ENCODE measurements at places on chromosomes 13 and 19. TPM values are rescaled to one million over a fixed set of nuclear protein-coding genes. Genes with fewer than 3 reads are reported as not detected.

GRCh38 chr13:113584205-113584869 lies at the start of gene TFDP1:
Gene TFDP1, plus strand, starts transcription at chr13:113584753. Its CDS starts 1,085 bp downstream, at chr13:113585838.
- peak; percentile 68 for DNase-seq

- DNase-seq: no peak
Observed at GRCh38 chr19:30407068-30407709, 35.0 kb downstream of the ZNF536 start.

DNA sequence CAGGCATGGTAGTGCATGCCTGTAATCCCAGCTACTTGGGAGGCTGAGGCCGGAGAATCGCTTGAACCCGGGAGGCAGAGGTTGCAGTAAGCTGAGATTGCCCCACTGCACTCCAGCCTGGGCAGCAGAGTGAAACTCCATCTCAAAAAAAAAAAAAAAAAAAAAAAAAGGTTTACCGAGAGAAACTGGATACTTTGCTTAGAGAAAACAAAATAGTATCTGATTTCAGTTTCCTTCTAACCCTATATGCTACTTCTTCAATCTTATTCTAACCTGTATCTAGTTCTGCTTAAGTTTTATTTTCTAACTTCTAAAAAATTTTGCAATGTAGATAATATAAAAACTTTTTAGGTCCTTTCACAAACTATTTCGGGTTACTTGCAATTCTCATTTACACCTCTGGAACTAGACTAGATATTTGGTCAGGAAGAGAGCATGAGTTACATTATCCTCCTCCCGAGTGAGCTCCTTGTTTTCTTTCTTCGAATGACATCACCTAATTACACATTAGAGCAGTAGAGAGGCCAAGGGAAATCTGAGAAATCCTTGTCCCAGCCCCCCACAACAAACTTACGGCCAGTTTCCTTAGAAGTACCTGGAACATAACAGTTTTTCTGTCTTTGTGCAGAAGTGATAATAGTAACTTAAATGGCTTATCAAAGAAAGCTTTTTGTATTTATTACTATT lies 128.9 kb downstream of the B3GLCT start:
- no peak for DNase-seq

DNA sequence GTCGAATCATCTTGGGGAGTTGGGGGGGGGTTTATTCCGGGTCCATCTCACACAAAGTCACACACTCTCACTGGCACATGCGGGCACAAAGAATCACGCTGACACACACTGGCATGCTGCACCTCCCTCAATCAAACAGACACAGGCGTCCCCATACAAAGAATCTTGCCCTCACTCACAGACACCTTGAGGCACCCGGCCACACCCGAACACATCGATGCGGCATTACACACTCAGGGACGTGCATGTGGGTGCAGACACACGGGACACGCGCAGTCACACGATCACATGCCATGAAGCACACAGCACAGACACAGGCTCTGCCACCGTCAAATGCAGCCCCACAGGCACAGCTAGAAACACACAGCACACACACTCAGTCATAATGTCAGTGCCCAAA lies 7.8 kb downstream of the NFIX start:
- no peak for DNase-seq

DNA sequence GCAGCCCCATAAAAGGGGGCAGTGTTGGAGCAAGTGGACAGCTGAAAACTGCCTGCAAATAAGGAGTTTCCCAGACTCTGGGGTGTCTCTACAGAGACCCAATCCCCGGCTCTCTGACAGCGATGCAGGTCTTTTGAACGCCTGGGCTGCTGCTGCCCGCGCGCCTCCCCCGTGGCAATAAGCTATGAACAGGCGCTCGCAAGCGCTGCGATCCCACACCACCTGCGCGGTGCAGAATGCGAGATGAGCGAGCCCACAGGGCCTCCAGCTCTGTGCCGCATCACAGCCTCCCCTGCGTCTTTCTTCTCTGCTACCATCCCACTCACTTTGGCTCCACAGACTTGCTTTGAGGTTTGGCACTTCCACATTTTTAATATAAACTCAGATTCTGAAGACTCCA lies 62.3 kb downstream of the KCTD15 start:
- DNase-seq: no peak

- DNase-seq: no peak
Observed at GRCh38 chr19:46180701-46181387, 32.8 kb downstream of the IGFL2 start.

GRCh38 chr19:29590278-29590677 lies 15.8 kb upstream of the POP4 start:
- DNase-seq: no peak

DNA sequence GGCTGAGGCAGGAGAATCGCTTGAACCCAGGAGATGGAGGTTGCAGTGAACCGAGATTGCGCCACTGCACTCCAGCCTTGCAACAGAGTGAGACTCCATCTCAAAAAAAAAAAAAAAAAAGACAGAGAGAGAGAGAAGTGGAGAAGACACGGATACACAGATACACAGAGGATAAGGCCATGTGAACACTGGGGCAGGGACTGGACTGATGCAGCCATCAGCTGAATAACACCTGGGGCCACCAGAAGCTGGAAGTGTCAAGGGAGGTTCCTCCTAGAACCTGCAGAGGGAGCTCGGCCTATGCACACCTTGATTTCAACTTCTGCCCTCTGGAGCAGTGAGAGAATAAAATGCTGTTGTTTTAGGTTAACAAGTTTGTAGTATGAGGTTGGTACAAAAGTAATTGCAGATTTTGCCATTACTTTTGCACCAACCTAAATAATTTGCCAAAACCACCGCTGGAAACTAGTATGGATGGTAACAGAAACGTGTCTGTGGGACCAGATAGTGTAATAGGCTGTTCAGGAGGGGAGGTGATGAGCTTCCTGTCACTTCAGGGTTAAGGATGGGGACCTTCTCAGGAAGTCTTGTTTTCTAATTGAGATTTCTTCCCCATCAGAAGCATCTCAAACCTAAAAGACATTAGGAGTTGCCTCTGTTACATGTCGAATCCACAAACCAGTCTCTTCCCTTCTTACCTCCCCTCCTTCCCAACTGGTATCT lies 36.4 kb upstream of the IGSF23 start:
- peak; percentile 60 for DNase-seq

DNA sequence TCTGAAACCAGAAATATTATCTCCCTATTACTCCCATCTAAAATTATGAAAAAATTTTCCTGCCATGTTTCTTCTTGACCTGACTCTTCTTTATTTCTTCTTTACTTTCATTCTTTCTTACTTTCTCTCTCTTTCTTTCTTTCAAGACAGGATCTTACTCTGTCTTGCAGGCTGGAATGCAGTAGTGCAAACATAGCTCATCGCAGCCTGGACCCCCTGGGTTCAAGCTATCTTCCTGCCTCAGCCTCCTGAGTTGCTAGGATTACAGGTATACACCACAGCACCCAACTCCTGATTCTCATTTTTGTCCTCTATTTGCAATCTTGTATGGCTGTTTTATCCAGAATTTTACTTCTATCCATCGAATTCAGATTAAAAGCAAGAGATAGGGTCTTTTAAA lies 631.1 kb downstream of the TBC1D4 start:
- no peak for DNase-seq

- no peak for DNase-seq
Observed at GRCh38 chr13:39281539-39282150, 243.4 kb downstream of the NHLRC3 start.

Gene ZNF724
- total RNA-seq: 1.3 TPM

Gene ATP4A
- total RNA-seq: 8.2 TPM

- no peak for DNase-seq
Observed at GRCh38 chr19:16516923-16517610, 20.9 kb downstream of the C19orf44 start.

DNA sequence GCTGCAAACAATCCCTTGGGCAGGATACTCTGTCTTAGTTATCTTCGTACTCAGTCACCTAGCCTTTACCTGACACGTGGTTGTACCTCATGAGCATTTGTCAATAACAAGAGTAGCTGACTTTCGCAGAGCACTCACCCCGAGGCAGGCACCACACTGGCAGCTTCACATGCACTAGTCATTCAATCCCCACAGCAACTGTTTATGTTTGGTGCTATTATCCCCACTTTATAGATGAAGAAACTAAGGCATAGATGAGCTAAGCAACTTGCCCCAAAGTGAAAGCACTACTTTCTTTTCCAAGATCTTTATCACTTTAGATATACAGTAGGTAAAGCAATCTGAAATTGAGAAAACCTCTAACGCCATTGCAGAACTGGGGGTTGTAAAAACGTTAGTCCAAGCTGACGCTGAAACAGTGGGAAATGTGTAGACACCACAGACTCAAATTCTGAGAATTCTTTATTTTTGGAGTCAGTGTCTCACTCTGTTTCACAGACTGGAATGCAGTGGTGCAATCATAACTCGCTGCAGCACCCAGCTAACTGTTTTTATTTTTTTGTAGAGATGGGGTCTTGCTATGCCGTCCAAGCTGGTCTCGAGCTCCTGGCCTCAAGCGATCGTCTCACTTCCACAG lies 446.0 kb downstream of the FOXO1 start:
- no peak for DNase-seq

GRCh38 chr13:23849670-23850069 lies 39.5 kb downstream of the MIPEP start:
- DNase-seq: no peak

DNA sequence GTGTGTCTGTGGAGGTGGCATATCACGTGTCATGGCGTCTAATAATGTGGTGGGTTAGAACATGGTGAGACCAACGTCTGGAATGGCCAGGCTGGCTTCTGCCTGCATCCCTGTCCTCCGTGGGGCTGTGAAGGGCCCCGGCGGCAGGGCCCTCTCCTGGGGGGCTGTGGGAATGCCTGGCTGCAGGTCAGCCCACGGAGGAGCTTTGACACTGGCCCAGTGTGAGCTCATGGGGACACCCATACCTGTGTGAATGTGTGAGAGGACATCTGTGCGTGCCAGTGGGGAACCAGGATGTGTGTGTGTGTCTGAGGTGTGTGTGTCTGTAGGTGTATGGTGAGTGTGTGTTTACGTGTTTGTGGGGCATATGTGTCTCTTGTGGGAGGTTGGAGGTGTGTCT lies 300.1 kb downstream of the TEX29 start:
- DNase-seq: no peak

DNA sequence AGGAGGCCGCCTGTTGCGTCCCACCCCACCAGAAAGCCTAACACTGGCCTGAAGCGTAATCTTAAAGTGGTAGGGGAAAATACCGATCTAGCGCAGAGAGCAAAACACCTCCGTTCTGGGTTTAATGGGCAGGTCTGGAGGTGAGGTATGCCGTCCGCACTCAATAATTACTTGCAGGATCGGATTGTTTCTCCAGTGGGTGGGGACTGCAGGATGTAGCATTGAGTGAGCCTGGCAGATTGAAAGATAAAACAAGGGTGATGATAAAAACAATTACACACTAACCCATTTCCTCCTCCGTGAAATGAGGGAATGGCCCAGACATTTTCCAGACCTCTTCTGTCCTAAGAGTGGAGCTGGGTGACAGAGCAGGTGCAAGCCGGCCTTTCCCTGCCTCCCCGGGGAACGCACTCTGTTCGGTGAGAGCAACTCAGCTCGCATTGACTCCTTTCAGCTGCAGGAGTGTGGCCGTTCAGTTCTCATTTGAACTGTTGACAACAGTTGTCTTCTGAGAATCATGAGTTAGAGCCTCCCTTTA lies 110.2 kb upstream of the DOCK9 start:
- peak; percentile 17 for DNase-seq

Gene PRX
- total RNA-seq: 5.7 TPM

- DNase-seq: no peak
Observed at GRCh38 chr13:33466262-33466661, 180.7 kb upstream of the STARD13 start.

- no peak for DNase-seq
Observed at GRCh38 chr13:80055847-80056246, 285.1 kb downstream of the SPRY2 start.

Gene ZNF667
- total RNA-seq: 2.0 TPM

GRCh38 chr13:43650882-43651281 lies 135.9 kb downstream of the ENOX1 start:
- DNase-seq: no peak

Gene B3GNT8
- total RNA-seq: 3.6 TPM

DNA sequence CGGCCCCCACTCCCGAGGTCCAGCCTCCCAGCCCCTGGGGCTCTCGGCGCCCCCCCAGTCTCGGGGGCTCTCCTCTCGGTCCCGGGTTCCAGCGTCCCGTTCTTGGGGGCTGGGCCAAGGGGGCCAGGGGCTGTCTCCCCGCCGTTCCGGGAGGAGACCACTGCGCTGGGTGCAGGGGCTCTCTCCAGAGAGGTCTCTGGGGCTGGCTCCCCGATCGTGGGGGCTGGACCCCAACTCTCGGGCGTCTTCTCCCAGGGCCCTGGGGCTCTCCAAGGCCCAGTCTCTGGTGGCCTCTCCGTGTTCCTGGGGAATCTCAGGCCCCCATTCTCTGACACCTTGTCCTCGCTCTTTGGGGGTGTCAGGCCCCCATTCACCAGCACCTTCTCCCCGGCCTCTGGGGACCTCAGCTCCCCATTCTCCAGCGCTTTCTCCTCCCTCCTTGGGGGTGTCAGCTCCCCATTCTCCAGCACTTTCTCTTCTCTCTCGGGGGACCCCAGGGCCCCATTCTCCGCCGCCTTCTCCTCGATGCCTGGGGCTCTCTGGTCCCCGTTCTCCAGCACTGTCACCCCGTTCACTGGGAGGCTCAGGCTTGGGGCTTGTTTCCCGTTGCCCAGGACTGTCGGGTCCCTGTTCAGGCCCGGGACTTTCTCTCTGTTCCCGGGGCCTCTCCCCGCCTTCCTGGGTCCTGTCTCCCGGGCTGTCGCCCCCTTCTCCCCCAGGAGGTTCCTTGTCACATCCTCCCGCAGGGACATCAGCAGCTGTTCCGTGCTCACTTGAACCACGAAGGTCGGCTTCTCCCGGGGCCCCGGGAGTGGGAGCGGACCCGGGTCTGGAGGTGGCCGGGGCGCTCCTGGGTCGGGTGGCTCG lies 13.7 kb downstream of the LMTK3 start:
- no peak for DNase-seq

- no peak for DNase-seq
Observed at GRCh38 chr19:35753634-35754369, 3.0 kb downstream of the HSPB6 start.

Gene ACP7
- not detected for total RNA-seq

Gene ZNF490
- total RNA-seq: 2.6 TPM

Gene C19orf67
- not detected for total RNA-seq

Gene NPAS1
- not detected for total RNA-seq

Gene PSG11
- total RNA-seq: not detected
